ENCODE measurements at places on chromosomes 1 and 21.
A peak's percentile ranks its signal among the peaks of the same experiment; 100 is the strongest.

DNA sequence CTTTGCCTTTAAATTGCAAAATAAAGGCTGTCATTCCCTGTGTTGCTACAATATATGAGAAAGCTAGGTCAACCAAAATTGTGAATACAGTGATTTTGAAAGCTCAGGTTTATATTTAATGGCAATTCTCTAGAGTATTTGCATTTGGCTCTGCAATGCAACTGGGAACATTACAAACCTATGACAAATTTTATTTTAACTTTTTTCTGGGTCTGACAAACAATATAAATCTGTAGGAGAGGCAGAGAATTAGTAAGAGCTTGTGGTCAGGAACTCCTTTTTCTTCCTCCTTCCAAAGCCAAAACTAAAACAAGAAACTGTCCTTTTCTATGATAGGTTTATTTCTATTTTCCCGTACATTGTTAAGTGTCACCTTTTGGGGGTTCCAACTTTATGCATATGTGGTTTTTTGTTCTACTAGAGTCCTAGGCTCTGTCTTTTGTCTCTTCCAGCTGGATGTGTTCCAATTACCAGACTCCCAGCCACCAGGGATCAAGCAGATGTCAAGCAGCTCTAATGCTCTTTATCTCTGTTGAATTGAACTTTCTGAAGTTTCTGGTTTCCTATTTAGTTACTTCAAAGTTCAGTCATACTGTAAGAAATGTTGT lies 106.9 kb downstream of the ASH1L start:
- DNase-seq: no peak

- no peak for DNase-seq
These were observed 18.7 kb upstream of the SLAMF1 start for GRCh38 chr1:160665330-160666078.

- DNase-seq: no peak
These were observed 228.8 kb upstream of the CSF3R start for GRCh38 chr1:36711480-36711879.

DNA sequence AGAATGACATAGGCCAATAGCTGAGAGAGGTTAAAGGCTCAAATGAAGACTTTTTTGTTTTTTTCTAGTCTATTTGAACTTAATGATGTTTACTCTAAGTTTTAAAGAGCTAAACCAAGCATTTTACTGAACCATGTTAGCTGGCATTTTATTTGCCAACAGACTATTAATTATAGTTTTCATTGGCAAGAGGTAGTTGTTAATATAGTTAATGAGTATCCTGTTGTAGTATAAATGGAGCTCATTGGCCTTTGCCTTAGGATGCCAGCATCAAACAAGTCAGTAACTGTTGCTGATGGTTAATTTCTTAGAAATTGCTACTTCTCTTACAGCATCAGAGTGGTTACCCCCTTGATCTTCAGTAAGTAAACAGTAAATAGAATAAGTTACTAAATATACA lies 339.0 kb upstream of the B3GALT2 start:
- DNase-seq: no peak

DNA sequence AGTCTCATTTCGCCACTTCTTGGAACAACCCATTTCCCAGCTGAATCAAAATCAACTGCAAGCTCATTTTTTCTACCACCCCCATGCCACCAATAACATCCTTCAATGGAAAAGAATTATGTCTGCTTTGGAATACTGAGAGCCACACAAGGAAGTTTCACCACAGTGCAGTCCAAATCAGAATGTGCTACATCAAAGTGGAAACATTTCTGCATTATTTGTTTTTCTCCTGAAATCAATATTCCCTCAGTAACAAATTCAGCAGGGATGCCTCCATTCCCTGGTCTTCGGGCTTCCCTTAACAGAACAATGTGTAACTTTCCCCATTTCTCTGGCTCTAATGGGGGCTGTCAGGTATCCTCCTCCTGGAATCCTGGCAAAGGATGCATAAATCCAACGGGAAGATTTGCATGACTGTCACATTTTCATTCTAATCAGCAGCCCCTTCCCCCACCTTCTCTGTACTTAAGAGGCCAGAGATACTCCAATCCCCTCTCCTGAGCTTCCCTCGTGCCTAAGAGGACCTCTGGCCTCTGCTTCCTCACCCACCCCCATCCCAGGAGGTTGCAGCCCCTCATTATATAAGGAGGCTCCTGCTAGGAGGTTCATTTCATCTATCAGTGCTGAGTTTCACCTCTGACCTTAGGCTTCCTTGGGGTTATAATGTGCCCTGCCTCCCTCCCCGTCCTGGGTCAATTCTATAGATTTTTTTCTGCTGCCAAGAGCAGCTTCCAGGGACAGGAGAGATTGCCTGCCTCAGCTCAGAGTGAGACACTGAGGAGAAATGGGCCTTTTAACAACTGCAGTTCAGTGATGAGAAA lies 201.1 kb downstream of the OMA1 start:
- no peak for DNase-seq

DNA sequence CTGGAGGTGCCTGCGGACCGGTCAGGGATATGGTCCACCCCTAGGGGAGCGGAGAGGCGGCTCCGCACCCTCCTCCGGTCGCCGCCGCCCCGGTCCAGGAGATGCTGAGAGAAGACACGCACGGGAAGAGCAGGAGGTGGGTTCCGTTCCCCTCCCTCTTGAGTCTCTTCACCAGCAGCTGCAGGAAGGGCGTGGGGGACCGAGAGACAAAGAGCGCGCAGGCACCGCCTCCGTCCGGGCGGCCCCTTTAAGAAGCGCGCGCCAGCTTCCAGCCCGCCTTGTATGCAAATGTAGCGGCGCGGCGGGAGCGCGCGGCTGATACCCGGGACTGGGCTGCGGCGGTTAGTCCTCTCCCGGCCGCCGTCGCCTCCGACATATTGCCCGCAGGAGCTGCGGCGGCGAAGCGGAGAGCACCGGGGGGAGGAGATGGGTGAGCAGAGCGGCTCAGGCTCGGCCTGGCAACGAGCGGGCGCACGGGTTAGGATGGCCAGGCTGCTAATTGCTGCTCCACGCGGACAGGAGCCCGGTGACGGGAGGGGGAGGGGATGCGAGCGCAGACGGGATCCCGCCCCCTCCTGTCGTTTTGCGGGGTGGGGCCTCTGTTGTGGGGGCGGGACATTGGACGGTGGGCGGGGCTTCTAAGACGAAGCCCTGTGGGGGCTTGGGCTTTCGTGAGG lies at the start of gene TMEM39B:
TMEM39B (plus strand) TSS at position 318 of the 677 bp plus-strand sequence; CDS start at position 427, 109 bp downstream.
- no peak for DNase-seq

- no peak for DNase-seq
These were observed 473.3 kb upstream of the PLXNA2 start for GRCh38 chr1:208717525-208717924.

GRCh38 chr21:42218836-42219605 lies at the start of gene ABCG1:
ABCG1 (plus strand) TSS chr21:42219140; CDS start chr21:42219263, 123 bp downstream.
- no peak for DNase-seq

- no peak for DNase-seq
These were observed 21.8 kb downstream of the CHD1L start for GRCh38 chr1:147264158-147264768.

GRCh38 chr1:181128592-181129497 lies 40.3 kb downstream of the IER5 start:
- no peak for DNase-seq

GRCh38 chr1:18542351-18542750 lies 61.6 kb downstream of the KLHDC7A start:
- no peak for DNase-seq

DNA sequence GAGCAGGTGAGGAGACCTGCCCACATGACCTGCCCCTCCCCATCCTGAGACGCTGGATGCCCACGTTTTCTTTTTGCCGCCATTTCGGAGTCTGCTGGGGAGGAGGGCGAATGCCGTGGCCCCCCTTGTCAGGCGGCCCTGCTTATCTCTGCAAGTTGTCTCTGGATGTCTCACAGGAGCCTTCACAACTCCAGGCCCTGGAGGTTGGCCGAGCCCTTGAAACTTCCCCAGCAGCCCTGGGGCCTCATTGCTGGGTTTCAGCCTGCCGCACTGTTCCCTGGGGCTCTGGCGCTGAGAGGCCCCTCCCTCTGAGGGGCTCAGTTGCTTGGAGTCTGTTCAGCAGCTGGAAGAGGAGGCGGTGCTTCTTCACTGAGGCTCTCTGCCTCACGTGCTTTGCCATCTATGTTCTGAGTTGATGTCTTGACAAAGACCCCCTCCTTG lies 29.8 kb upstream of the ZBTB21 start:
- peak; percentile 53 for DNase-seq

DNA sequence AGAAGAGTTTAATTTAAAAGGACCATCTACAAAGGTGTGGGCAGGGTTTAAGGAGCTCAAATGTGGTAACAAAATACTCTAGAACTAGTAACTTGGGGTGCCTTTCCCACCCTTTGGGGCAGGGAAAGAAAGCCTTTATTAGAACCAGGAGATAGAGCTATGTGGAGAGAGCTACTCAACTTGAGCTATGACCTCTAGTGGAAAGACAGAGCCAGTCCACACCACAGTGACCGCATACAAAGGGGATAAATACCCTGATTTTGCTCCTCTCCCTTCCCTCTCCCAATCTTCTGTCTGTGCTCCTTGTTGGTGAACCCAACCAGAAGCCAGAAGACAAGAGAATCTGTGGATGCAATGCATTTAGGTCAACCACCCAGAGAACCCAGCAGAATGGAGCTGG lies 54.4 kb upstream of the JAK1 start:
- DNase-seq: no peak

GRCh38 chr1:1869469-1869868 lies 21.4 kb downstream of the GNB1 start:
- DNase-seq: no peak

DNA sequence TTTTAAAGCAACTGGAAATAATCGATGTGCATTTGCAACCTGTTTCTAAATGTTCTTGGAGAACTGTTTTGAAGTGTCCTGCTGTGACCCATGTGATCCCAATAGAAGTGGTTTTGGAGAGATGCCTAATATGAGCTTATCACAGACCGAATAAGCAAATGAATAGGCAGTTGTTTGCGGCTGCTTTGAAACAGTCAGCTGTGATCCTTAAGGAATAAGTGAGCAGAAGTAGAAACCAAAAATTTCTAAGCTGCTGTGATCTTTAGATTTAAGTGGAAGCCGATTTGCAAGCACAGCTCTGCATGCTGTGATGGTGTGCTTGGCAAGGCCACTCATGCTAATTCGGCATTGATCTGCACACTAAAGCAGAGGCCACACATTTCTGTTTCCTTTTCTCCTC lies 329.5 kb upstream of the DUSP10 start:
- no peak for DNase-seq

- DNase-seq: no peak
These were observed 7.2 kb downstream of the KCNN3 start for GRCh38 chr1:154862907-154863306.

GRCh38 chr1:37097731-37098130 lies 63.4 kb upstream of the GRIK3 start:
- no peak for DNase-seq

DNA sequence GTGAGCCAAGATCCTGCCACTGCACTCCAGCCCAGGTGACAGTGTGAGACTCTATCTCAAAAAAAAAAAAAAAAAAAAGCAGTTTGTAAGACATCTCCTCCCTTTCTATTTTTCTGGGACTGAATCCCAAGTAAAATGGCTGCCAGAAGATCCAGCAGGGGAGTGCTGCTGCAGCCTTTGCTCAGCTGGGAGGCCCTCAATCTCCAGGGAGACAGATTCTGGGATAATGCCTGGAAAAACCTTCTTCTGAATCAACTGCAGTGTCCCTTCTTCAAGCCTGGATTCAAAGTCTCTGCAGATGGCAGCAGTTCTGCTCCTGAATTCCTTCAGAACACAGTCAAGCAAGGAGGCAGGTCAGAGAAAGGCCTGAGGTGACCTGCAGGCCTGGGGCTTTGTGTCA lies 191.0 kb upstream of the NRIP1 start:
- DNase-seq: no peak

DNA sequence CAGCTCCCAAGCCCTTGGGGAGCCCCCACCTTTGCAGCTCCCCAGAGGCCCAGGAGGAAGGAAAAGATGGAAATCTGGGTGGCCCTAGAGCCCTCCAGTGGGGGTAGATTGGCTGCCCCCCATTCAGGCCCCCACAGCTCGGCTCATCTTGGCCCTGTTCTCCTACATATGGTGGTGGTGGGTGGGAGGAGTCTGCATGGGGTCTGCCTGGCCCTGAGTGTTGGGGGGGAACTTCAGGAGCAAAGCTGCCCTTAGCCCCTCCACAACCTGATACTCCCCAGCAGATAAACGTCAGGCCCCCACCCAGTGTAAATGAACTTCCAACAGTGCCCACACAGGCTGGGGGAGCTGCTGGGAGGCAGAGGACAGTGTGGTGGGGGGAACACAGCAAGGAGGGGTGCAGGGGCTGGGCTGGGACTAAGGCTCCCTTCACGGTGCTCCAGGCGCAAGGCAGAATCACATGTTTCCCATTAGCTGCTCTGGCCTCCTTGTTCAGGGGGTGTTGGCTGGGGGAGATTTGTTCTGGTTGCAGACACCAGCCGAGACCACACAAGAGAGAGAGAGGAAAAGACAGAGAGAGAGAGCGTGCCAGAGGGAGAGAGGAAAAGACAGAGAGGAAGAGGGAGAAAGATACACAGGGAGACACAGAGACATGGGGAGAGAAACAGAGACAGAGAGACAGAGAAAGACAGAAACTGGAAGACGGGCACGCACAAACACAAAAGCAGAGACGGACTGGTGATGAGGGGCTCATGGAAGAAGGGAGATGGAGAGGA lies 42.6 kb downstream of the AHDC1 start:
- no peak for DNase-seq

- DNase-seq: no peak
These were observed 31.5 kb downstream of the TMCO1 start for GRCh38 chr1:165737196-165737595.

- no peak for DNase-seq
These were observed 706.4 kb downstream of the LRRIQ3 start for GRCh38 chr1:73491621-73492020.

DNA sequence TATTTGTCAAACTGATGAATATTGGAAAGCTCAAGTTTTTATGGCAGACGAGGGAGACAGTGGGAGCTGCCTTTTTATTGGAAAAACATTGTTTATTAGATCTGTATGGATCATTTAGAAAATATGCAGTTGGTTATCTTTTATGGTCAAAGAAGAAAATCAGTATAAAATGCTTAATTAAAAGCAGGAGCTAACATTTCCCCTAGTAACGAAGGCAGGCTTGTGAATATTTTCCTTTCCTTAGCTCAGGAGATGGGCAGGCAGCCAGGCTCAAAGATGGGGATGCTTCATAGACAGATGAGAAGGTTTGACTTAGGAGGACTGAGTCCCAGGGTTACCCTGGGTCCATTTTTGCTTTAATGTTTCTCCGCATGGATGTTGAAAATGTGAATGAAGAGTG lies 26.0 kb downstream of the ROR1 start:
- no peak for DNase-seq

DNA sequence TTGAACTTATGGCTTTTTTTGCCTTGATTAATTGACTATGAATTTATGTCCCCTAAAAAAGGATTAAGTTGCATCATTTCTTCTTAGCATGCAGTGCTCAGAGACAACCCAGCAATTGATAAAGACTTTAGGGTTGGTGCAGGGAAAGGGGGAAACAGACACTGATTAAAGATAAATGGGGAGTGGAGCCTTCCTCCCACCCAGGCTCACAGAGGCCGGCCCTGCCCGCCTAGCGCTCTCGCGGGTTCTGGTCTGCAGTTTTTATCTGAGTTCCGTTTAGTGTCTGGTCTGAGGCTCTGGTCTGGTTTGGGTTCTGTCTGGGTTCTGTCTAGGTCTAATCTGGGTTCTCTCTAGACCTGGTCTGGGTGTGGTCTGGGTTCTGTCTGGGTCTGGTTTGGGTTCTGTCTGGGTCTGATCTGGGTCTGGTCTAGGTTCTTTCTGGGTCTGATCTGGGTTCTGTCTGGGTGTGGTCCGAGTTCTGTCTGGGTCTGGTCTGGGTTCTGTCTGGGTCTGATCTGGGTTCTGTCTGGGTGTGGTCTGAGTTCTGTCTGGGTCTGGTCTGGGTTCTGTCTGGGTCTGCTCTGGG lies 48.1 kb downstream of the ABCG1 start:
- no peak for DNase-seq
